ENCODE measurements at places on chromosomes 6 and 20. TPM values are rescaled to one million over a fixed set of nuclear protein-coding genes. Genes with fewer than 3 reads are reported as not detected.

The RIMS1 gene
- total RNA-seq = 466 TPM

The HAO1 gene
- total RNA-seq = under 0.01 TPM

The TP53TG5 gene
- not detected for total RNA-seq

DNA sequence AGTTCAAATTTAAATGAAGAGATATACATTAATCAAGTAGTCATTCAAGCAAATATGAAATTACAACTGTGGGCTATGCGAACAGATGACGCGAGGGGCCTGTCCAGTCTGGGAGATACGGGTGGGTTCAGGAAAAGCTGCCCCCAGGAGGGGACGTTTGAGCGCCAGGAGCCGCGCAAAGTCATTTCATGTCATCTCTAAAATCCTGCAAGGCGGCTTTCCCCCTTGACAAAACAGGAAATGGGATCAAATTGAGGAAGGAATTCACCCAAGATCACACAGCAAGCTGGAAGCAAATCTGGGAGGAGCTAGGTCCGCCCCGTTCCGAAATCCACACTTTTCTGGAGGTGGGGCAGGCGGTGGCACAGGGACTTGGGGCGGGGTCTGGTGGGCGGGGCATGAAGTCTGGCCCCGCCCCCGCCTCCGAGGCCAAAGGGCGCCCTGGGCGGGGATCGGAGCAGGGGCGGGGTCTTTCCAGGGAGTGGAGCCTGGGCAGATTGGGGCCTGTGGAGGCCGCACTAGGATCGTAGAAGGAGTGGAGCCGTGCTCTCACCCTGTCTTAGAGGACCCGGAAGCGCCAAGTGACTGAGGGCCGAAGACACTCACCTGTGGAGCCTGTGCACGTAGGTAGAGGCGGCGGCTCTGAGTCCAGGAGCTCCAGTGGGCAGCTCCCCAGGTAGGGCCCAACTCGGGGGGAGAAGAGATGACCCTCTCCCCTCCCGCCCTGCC, at the start of gene LPIN3:
Gene LPIN3 (plus strand): TSS at position 495 of the 729 bp plus-strand sequence. CDS start 4,983 bp downstream, outside the sequence.
- DNase-seq = no peak

GRCh38 chr20:50023116-50023805, 40.5 kb downstream of the SNAI1 start:
- DNase-seq = no peak

DNA sequence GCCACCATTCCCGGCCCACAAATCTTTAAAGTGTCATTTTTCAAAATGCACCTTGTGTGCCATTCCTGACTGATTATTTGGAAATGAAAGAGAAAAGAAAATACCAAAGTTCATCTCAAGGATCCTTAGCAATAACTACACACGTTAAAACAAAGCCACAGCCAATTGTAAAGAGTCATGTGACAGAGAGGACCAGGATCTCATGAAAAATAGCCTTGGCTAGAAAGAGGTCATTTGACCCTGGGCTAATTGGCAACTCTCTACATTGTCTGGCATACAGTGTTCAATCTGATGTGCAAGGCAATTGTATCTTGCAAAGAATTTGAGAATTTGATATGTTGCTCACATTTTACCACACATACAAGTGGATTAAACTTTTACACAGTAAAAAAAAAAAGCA, 31.6 kb upstream of the HLA-G start:
- DNase-seq = no peak

The HLA-DQA1 gene
- total RNA-seq = not detected

- no peak for DNase-seq
Measured at GRCh38 chr6:77231438-77232305, 231.6 kb downstream of the HTR1B start.

All from frontal cortex (tissue), 4 donors.